IPS DF 6.9 (cell line): ENCODE measurements at places on chromosomes 7 and 10.

DNA sequence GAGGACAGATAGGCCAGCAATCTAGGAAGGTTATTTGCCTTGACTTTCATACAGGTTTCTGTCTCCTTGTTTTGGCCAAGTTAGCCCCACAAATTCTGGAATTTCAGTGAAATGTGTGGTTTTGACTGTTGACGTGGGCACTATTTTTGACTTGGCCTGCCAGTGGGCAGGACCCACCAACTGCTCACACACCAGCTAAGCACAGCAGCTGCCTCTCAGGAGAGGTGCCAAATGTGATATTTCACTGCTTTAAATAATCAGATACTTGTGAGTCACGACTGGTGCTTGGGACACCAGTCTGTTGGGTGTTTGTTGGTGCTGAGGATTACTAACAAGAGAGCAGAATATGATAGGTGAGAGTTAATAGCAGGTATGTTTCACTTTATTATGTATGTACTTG lies 409.7 kb upstream of the MTPN start:
- no peak overlapping the region for H3K4me3 ChIP-seq
- DNase-seq: no peak
- no peaks in the 10 kb centered on the region for H3K27me3 ChIP-seq
- no peaks in the 10 kb centered on the region for H3K4me1 ChIP-seq
- no peaks in the 10 kb centered on the region for H3K36me3 ChIP-seq

DNA sequence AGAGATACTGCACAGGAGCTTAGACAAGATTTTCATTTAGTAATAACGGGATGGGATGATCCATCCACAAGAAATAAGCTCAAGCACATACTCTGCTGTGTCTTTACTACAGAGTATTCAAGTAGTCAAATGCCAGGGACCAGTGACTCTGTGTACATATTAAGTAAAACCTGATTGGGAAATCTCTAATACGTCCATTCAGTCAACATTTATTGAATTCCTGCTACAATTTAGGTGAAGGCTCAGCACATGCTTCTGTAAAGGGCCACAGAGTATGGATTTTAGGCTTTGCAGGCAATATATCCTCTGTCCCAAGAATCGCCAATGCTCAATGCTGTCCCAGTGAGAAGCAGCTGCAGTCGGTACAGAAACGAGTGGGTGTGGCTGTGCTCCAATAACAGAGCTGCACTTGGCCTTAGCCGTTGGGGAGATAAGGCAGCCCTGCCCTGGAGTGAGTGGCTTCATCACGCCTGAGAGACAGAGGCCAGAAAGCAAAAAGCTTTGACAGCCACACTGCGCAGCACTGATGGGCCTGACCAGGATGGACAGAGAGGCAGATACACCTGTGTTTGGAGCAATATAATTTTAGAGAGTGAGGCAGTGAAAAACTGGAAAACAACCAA lies 186.8 kb downstream of the PARD3 start:
- peaks cover 1% of the 10 kb centered on the region; the same call in 1 of the 2 replicates for H3K4me1 ChIP-seq
- DNase-seq: no peak
- no peak overlapping the region for H3K4me3 ChIP-seq

DNA sequence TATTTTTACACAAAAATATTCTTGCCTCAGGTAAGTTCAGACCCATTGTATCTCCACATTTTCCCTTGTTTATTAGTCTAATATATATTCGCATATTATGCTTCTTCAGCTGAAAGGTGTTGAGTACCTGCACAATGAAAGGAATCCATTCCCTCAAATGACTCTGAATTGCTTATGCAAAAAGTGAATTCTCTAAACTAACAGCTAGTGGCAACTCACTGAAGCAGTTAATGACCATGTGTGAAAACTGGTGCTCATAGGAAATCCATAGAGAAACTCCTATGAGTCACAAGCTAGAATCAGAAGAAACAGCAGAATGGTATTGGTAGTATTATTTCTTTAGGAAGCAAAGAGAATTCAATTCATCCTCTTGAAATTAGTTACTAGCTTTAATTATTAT lies 33.5 kb upstream of the RNF148 start:
- H3K4me1 ChIP-seq: peaks cover 2% of the 10 kb centered on the region; the same call in 1 of the 2 replicates
- no peak for DNase-seq
- H3K27ac ChIP-seq: no peak overlapping the region
- no peaks in the 10 kb centered on the region for H3K27me3 ChIP-seq

- H3K4me1 ChIP-seq: no peaks in the 10 kb centered on the region
- no peak overlapping the region for H3K27ac ChIP-seq
- DNase-seq: no peak
- no peak overlapping the region for H3K4me3 ChIP-seq
- H3K27me3 ChIP-seq: no peaks in the 10 kb centered on the region
- H3K36me3 ChIP-seq: no peaks in the 10 kb centered on the region
Observed at GRCh38 chr7:132622081-132622480, 45.8 kb upstream of the PLXNA4 start.

DNA sequence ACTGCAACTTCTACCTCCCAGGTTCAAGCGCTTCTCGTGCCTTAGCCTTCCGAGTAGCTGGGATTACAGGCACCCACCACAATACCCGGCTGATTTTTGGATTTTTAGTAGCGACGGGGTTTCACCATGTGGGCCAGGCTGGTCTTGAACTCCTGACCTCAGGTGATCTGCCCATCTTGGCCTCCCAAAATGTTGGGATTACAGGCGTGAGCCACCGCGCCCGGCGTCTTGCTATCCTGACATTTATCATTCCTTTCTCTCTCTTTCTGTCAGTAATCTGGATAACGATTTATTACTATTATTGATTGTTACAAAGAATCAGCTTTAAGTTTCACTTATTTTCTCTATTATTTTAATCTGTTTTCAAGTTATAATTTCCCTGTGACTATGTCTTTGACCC lies 548.4 kb downstream of the CNTNAP2 start:
- no peaks in the 10 kb centered on the region for H3K4me1 ChIP-seq
- no peak for DNase-seq
- no peak overlapping the region for H3K27ac ChIP-seq
- no peak overlapping the region for H3K4me3 ChIP-seq
- no peaks in the 10 kb centered on the region for H3K36me3 ChIP-seq
- H3K27me3 ChIP-seq: no peaks in the 10 kb centered on the region

DNA sequence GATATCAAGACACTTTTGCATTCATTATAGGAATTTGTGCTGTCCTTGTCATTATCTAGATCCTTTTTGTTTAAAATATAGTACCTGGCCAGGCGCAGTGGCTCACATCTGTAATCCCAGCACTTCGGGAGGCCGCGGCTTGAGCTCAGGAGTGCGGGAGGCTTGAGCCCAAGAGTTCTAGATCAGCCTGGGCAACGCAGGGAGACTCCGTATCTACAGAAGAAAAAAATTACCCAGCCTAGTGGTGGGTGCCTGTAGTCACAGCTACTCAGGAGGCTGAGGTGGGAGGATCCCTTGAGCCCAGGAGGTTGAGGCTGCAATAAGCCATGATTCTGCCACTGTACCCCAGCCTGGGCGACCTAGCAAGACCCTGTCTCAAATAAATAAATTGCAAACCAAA lies 621 bp upstream of the MORN4 start:
- no peak overlapping the region for H3K27ac ChIP-seq
- H3K36me3 ChIP-seq: no peaks in the 10 kb centered on the region
- no peak overlapping the region; the same call in 1 of the 2 replicates for H3K4me3 ChIP-seq
- DNase-seq: no peak

GRCh38 chr10:63671317-63671937 lies 150.2 kb downstream of the REEP3 start:
- H3K36me3 ChIP-seq: no peaks in the 10 kb centered on the region
- H3K27ac ChIP-seq: no peak overlapping the region
- no peaks in the 10 kb centered on the region for H3K27me3 ChIP-seq
- peaks cover 13% of the 10 kb centered on the region for H3K4me1 ChIP-seq
- no peak for DNase-seq

DNA sequence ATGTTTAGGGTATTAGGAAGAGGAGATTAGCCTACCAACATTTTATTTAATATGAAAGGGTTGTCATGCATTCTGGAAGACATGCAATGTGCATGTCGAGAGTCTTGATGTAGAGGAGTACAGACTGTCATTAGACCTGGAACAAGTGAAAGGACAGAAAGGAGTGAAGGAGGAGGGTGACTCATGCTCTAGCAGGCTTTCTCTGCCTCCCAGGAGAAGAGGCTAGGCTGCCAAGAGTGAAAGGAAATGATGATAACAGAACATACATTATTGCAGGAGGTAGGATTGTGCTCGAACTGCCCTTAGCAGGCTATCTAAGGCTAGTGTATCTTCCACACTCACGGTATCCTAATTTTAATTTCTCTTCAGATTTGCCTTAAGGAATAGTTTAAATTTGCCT lies 228.8 kb downstream of the EXOC4 start:
- H3K27ac ChIP-seq: no peak overlapping the region
- no peak for DNase-seq
- no peaks in the 10 kb centered on the region for H3K4me1 ChIP-seq
- H3K27me3 ChIP-seq: no peaks in the 10 kb centered on the region
- H3K4me3 ChIP-seq: no peak overlapping the region

DNA sequence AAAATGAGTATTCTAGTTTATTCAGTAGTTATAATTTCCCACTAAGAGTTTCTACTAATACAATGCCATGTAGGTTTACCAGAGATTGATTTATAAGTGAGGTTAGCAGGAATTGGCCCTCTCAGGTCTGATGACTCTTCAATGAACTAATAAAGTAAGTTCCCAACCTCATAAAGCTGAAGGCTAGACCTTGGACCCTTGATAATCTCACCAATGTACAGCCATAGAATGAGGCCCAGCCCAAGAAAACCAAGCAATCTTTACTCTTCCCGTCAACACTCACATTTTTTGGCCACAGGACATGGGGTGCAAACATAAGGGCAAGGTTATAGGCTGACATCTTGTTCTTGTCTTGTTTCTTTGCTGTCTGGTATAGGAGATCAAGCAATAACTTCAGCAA lies 33.3 kb downstream of the ARHGAP19 start:
- DNase-seq: no peak
- H3K27ac ChIP-seq: no peak overlapping the region
- no peaks in the 10 kb centered on the region; the same call in 1 of the 2 replicates for H3K36me3 ChIP-seq

- H3K27me3 ChIP-seq: no peaks in the 10 kb centered on the region
- peaks cover 2% of the 10 kb centered on the region; the same call in 1 of the 2 replicates for H3K4me1 ChIP-seq
- H3K4me3 ChIP-seq: no peak overlapping the region
- H3K36me3 ChIP-seq: no peaks in the 10 kb centered on the region
- H3K27ac ChIP-seq: no peak overlapping the region
- no peak for DNase-seq
Observed at GRCh38 chr10:113704637-113705343, 25.1 kb downstream of the CASP7 start.

- no peaks in the 10 kb centered on the region for H3K4me1 ChIP-seq
- no peaks in the 10 kb centered on the region for H3K36me3 ChIP-seq
- H3K27ac ChIP-seq: no peak overlapping the region
- DNase-seq: no peak
- H3K4me3 ChIP-seq: no peak overlapping the region
Observed at GRCh38 chr10:132106431-132106830, 40.7 kb downstream of the JAKMIP3 start.

DNA sequence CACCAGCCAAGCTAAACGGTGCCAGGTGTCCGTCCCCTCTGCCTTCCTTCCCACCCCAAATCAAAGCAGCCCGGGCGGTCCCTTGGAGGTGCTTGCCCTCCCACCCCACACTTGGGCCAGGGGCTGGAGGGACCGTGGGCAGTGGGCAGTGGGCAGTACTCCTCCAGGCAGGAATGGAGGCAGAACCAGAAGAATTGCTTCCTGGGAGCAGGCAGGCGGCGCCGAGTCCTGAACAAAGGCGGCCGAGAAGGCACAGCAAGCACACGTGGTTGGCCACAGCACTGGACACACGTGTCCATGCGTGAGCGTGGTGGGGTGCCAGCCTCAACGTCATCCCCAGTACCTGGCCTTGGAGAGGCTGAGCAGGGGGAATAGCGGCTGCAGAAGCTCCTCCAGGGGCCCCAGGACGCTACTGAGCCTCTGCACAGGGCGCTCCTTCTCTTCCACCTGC lies 48.4 kb upstream of the NKX6-2 start:
- no peak for DNase-seq
- H3K4me3 ChIP-seq: no peak overlapping the region
- H3K27me3 ChIP-seq: no peaks in the 10 kb centered on the region

GRCh38 chr10:101330631-101331225 lies 23.2 kb upstream of the BTRC start:
- H3K27me3 ChIP-seq: no peaks in the 10 kb centered on the region
- no peak for DNase-seq
- H3K4me3 ChIP-seq: no peak overlapping the region

DNA sequence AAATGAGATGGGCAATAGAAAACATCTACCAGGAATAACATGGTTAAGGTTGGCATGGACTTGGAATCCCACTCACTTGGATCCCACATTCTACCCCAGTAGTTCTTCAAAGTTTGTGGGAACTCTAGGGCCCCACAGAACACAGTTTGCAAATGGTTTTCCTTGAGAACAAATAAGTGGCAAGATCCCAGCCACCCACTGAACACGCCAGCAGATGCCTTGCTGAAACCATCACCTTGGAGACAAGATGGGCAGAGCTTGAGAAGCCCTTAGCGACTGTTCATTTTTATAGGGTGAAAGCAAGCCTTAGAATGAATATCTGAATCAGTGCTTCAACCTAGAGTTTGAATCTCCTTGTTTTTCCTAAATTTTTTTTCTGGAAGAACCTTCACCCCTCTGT lies 349.1 kb downstream of the RPS24 start:
- no peak for DNase-seq
- no peak overlapping the region for H3K27ac ChIP-seq
- H3K4me1 ChIP-seq: no peaks in the 10 kb centered on the region
- no peaks in the 10 kb centered on the region for H3K36me3 ChIP-seq

- no peak for DNase-seq
- H3K36me3 ChIP-seq: no peaks in the 10 kb centered on the region
- no peak overlapping the region for H3K4me3 ChIP-seq
- H3K27me3 ChIP-seq: no peaks in the 10 kb centered on the region
Observed at GRCh38 chr10:120971671-120972070, 120.5 kb downstream of the WDR11 start.

GRCh38 chr10:121595351-121595805 lies 2.9 kb downstream of the FGFR2 start:
- peak overlapping the region; percentile 90; the same call in 1 of the 2 replicates for H3K4me3 ChIP-seq
- peaks cover 5% of the 10 kb centered on the region; the same call in 1 of the 2 replicates for H3K36me3 ChIP-seq
- H3K27ac ChIP-seq: no peak overlapping the region
- H3K4me1 ChIP-seq: peaks cover 8% of the 10 kb centered on the region; the same call in 1 of the 2 replicates
- H3K27me3 ChIP-seq: no peaks in the 10 kb centered on the region

DNA sequence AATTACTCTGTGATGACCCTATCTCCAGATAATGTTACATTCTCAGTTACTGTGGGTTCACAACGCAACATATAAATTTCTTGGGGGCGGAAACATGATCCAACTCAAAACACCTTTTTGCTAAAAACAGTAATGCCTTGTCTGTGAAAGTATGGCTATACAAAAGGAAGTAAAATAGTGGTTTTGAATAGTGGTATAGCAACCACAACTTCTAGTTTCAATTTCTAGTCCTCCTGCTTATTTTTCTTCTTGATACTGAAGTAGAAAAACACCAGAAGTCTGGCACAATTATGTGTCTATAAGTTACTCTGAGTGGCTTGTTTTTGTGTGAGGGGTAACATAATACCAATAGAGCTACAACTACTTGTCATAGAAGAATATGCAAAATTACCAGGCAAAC lies 21.5 kb upstream of the ZNF800 start:
- no peaks in the 10 kb centered on the region for H3K27me3 ChIP-seq
- H3K36me3 ChIP-seq: no peaks in the 10 kb centered on the region
- H3K4me1 ChIP-seq: no peaks in the 10 kb centered on the region

GRCh38 chr7:128323459-128324367 lies 20.0 kb downstream of the RBM28 start:
- DNase-seq: no peak
- no peaks in the 10 kb centered on the region for H3K27me3 ChIP-seq
- no peak overlapping the region for H3K4me3 ChIP-seq
- no peaks in the 10 kb centered on the region; the same call in 1 of the 2 replicates for H3K4me1 ChIP-seq
- H3K36me3 ChIP-seq: peaks cover 24% of the 10 kb centered on the region; the same call in 1 of the 2 replicates
